Activated T-helper 1 cell treated with anti-CD3 and anti-CD28 coated beads, Interleukin-2, amount 50 U/mL, for 16 hours (primary cell): ENCODE measurements at places on chromosomes 11 and 22.

GRCh38 chr11:103893371-103893770 is 143.1 kb upstream of the DDI1 start:
- DNase-seq = no peak

- no peak for DNase-seq
Measured at GRCh38 chr11:121762820-121763219, 310.1 kb upstream of the SORL1-AS1 start.

GRCh38 chr11:36594316-36594989 is at the start of gene IFTAP:
IFTAP (plus strand) TSS chr11:36594502; CDS start chr11:36610104, 15,602 bp downstream.
- DNase-seq = peak; percentile 1

GRCh38 chr11:72730737-72731136 is 21.5 kb downstream of the ARAP1 start:
- DNase-seq = no peak

GRCh38 chr11:118117790-118118601 is 31.2 kb upstream of the SMIM35 start:
- no peak for DNase-seq

DNA sequence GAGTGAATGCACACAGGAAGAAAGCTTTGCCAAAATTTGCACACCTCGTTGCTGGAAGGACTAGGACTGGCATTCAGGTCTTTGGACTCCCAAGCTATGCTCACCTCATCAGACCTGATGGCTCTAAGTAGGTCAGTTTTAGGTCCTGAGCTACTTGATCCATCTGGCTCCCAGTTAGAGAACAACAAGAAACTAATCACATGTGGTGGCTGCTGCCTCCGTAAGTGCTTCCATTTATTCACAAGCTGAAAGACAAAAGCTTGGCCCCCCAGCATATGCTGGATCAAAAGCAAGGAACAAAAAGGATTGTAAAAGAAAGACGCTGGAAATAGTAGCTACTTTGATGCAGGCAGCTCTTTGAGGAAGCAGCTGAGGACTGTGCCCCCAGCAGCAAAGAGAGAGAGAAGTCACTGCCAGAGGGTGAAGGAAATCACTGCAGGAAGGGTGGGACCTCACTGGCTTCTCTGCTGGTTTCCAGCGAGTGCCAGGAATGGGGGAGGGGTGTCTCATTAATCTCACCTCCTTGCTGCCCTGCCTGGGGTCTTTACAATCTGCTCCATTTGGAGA is 268.9 kb downstream of the KIRREL3 start:
- no peak for DNase-seq

- no peak for DNase-seq
Measured at GRCh38 chr22:34105461-34106062, 185.3 kb upstream of the LARGE1 start.

DNA sequence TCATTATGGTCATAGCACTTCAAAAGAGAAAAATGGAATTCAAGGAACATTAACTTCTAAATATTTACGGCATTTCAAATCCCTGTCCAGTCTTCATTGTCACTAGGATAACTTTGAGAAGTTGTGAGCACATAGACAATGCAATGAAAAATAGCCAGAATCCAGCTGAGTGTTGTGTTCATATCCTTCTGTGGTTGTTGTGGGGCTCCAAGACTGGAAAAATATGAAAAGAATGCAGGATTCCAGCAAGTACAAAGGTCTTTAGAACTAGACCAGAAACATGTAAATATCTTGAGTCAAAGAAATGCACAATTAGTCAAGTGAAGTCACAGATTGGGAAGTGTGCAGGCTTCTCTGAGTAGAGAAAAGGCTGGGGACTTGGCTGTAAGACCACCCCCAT is 68.7 kb downstream of the WT1 start:
- DNase-seq = no peak

GRCh38 chr11:106409671-106410070 is 332.2 kb downstream of the AASDHPPT start:
- DNase-seq = no peak

GRCh38 chr11:29432719-29433325 is 584.0 kb downstream of the KCNA4 start:
- no peak for DNase-seq

DNA sequence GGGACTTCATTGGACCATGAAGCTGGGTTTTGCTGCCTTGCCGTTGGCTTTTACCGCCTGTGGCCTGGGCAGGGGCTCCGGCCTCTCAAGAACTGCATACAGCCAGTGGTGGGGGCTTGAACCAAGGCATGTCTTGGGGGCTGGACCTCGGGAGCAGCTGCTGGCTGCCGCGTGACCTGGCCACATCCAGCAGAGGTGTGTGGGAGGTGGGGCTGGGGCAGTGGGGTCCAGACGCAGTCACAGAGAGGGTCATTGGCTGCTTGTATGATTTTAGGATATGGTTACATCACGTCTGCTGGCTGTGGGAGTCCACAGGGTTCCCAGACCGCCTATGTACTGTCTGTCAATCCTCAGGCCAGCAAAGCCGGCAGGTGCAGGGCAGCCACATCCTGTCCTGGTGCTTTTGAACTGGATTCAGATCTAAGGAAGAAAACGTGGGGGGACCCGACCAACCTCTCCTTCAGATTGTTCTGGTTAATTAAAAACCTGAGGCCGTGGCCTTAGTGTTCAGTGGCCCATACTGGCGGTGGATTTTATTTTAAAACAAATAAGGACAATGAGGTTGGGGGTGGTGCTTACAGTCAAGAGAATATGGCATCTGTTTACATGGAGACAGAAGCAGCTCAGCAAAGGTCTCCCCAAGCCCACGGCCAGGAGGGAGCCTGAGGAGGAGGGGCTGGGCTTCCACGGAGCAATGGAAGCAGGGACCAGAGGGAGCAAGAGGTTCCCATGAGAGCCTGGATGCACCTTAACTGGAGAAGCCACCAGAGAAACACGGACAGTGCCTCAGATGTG is 426.0 kb downstream of the TBC1D22A start:
- DNase-seq = no peak

- DNase-seq = no peak
Measured at GRCh38 chr11:101866619-101867491, 48.0 kb upstream of the CEP126 start.

GRCh38 chr11:29293825-29294224 is 723.0 kb downstream of the KCNA4 start:
- DNase-seq = no peak

GRCh38 chr11:121524233-121524631 is 71.5 kb upstream of the SORL1-AS1 start:
- DNase-seq = no peak

- DNase-seq = no peak
Measured at GRCh38 chr22:25488244-25489020, 76.0 kb upstream of the GRK3 start.

GRCh38 chr22:26122920-26123468 is 46.3 kb upstream of the SEZ6L start:
- no peak for DNase-seq

GRCh38 chr11:32918427-32918826 is 25.8 kb downstream of the QSER1 start:
- DNase-seq = no peak

DNA sequence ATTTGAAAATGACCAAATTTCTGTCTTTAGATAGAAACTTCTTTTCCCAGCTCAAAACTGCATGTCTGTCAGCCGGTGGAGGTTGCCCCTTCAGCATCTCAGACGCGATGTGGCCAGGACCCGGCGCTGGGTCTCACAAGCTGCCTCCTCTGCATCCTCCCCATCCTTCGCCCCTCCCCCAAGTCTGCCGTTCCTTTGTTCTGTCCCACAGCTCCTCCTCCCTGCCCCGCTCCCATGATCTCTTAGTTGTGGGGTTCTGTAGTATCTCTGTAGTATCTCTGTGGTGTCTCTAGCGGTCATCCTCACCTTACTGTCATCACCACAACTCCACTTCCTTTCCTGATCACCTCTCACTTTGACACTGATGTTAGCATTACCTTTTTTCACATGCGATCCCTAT is 49.9 kb downstream of the TRAF6 start:
- DNase-seq = no peak

DNA sequence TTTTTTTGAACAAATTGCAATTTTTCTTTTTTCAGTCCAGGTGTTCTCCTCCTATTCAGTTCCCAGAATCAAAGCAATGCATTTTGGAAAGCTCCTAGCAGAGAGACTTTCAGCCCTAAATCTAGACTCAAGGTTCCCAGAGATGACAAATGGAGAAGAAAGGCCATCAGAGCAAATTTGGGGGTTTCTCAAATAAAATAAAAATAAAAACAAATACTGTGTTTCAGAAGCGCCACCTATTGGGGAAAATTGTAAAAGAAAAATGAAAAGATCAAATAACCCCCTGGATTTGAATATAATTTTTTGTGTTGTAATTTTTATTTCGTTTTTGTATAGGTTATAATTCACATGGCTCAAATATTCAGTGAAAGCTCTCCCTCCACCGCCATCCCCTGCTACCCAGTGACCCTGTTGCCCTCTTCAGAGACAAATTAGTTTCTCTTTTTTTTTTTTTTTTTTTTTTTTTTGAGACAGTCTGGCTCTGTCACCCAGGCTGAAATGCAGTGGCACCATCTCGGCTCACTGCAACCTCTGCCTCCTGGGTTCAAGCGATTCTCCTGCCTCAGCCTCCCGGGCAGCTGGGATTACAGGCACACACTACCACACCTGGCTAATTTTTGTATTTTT is 6.2 kb upstream of the UBE4A start:
- no peak for DNase-seq

DNA sequence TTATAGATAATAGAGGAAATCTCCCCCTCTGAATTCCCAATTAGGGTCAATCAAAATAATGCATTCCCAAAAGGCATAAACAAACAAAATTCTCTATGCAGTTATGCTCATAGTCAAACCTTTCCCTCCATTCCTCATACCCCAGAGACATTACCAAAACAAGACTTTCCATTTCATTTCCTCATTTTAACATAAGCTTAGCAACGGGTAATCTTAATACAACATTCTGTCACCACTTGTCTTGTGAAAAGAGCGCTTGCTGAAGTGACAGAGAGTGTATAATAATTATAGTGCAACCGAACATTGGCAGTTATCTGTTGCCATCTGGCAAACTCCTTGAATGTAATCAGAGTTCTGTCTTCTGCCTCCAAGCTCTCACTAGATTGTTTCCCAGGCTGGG is 1.2 kb upstream of the SLN start:
- no peak for DNase-seq

DNA sequence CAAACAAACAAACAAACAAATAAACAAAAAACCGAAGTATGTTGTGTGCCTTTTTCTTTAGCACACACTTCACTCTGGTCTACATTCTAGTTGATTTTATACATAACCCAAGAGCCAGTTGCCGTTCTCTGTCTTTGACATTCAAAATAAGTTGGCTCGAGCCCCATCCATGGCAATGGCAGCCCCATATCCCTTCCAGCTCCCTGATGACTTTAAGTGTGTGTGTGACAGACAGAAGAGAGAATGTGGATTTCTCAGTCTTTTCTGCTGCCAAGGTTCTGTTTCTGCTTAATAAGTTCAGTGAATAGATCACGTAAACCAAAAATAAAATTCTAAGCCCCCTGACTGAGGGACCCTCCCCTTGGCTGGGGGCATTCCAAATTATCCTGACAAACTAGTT is 100.6 kb upstream of the TENM4 start:
- DNase-seq = no peak

DNA sequence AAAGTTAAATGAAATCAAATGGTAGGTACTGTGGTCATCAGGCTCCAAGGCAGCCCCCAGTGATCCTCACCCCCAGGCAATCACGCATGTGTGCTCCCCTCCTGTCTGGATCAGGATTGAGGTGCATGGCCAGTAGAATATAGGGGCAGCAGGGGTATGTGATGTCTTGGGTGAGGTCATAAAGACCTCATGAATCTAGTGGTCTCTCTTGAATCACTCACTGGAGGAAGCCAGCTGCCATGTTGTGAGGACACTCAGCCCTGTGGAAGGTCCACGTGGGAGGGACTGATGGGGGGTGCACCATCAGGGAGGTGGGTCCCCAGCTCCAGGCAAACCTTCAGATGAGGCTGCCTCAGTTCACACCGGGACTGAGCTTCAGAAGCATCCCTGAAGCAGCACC is 6.8 kb upstream of the IL17REL start:
- no peak for DNase-seq

DNA sequence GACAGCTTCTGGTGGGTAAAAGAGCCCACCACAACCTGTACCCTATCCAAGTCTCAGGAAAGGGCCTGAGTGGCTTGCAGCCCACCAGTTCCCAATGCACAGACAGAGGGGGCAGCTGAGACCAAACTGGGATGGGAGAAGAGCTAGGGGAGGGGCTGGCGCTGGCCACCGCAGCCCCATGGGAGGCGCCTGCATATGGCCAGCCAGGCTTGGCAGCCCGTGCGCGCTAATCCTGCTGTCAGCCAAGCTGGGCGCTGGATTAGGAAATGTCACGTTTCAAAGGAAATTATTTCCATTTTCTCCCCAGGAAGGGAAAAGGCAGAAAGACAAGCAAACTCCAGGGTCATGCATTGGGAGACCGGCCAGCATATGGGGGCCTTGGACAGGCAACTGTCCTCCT is 236.8 kb downstream of the BUD13 start:
- no peak for DNase-seq

DNA sequence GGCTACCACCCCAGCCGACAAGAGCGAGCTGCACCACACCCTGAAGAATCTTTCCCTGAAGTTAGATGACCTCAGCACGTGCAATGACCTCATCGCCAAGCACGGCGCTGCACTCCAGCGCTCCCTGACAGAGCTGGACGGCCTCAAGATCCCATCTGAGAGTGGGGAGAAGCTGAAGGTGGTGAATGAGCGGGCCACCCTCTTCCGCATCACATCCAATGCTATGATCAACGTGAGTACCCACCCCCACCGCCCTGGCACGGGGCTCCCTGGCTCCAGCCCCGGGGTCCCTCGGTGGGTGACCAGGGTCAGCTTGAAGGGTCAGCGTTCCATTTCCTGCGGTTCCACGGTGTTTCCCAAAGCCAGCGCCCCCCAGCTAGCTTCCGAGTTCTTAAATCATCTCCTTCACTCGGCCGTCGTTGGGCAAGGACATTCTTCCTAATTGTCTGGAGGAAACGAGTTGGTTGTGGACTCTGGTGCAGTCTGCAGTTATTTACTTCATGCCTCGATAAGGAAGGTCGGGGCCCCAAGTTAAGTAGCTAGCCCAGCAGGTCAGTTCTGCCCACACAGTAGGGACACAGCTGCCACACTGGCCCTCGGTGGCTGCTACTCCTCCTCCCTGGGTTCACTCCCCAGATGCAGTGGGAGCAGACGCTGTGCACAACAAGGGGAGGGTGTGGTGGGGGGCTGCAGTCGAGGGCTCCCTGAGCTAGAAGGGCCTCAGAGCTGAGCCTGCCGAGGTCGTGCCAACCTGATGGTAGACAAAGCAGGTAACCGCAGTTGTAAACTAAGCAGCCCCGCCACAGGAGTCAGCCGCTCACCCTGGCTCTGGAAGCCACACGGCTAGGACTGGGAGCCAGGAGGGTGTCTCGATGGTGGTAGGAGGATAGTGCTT is 97.9 kb downstream of the MORC2 start:
- DNase-seq = no peak

DNA sequence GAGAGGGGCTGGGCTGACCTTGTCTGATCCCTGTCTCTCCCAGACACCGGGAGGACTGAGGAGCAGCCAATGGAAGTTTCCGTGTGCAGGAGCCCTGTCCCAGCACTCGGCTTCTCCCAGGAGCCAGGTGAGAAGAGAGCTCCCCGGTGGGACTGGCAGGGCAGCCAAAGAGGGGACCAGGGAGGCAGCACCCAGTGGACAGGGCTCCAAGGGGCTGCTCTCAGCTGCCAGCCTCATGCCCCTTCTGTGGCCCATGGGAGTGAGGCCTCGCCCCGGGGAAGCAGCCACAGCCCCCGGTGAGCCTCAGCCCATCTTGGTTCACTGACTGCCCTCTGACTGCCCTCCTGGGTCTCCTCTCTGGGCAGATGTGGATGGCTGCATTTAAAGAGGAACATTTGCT is 6.8 kb downstream of the SCO2 start:
- no peak for DNase-seq
